ENCODE measurements at places on chromosomes 7 and 10.
A peak's percentile ranks its signal among the peaks of the same experiment; 100 is the strongest.

- peak; percentile 35 for DNase-seq
Observed at GRCh38 chr10:126387041-126387921, 996 bp downstream of the ADAM12 start.

DNA sequence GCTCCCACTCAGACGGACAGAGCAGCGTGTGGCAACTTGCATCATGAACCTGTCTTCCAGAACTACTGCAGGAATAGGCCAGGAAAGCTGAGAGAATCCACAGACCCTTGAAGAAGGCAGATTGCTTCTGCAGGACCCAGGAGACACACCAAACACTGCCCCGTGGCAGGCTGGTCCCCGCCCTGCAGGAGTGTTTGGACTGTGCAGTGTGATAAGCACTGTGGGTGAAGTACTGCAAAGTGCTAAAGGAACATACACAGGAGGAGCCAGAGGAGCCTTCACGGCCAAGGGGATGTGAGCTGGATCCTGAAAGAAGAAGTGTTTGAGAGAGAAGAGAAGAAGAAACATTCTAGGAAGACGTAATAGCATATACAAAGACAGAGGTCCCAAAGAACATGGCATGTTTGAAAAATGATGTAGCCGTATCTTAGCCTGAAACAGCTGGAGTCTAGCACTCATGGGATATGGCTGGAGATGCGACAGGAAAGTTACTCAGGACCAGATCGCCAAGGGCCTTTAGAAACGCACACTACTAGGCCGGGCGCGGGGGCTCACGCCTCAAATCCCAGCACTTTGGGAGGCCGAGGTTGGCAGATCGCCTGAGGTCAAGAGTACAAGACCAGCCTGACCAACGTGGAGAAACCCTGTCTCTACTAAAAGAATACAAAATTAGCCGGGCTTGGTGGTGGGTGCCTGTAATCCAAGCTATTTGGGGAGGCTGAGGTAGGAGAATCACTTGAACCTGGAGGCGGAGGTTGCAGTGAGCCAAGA, 96.9 kb upstream of the RHEB start:
- no peak for DNase-seq

- no peak for DNase-seq
Observed at GRCh38 chr10:24848195-24848594, 104.2 kb downstream of the PRTFDC1 start.

GRCh38 chr10:35328404-35329037, 7.8 kb upstream of the CCNY start:
- no peak for DNase-seq

- no peak for DNase-seq
Observed at GRCh38 chr10:66782144-66782543, 143.7 kb upstream of the LRRTM3 start.
